ENCODE measurements at places on chromosomes 6 and 20. TPM values are rescaled to one million over a fixed set of nuclear protein-coding genes. Genes with fewer than 3 reads are reported as not detected.

The SYNGAP1 gene
- total RNA-seq: 3.4 TPM

The PPIL6 gene
- 0.27 TPM for total RNA-seq

DNA sequence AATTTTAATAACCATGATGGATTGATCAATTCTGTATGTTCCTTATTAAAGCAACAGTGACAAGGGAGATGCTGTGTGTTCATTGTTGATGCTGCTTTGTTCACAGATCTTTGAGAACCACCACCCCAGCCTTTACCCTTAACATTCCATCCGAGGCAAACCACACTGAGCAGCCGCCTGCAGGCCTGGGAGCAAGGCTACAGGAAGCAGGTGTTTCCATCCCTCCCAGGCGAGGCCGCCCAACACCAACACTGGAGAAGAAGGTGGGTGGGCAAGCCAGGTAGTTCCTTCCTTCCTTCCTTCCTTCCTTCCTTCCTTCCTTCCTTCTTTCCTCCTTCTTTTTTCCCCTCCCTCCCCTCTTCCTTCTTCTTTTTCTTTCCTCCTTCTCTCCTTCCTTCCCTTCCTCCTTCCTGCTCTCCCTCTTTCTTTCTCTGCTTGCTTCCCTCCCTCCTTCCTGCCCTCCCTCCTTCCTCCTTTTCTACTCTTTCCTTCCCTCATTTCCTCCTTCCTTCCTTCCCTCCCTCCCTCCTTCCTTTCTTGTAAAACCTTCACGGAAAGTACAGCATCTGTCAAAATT, 13.7 kb downstream of the TTLL2 start:
- no peak overlapping the region for H3K4me3 ChIP-seq
- H3K27me3 ChIP-seq: no peaks in the 10 kb centered on the region
- H3K36me3 ChIP-seq: no peaks in the 10 kb centered on the region

The KIF25 gene
- total RNA-seq: 0.15 TPM

DNA sequence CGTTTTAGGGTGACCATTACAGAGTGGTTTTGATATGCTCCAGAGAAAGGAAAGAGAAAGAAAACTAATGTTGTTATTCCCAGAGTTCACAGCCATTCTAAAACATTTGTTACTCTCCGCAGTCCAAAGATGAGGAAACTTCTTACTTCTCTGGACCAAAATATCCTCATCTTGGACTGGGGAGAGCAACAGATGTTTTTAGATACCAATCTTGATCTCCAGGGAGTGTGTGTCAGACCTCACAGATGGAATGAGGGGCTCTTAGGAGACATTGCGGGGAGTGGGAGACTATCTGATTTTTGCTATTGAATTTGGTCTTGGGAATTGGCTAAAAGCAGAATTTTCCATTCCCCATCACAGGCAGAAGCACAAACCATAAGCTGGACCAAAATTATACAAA, 110.8 kb downstream of the TNFAIP3 start:
- no peak for DNase-seq
- no peaks in the 10 kb centered on the region for H3K4me1 ChIP-seq
- no peaks in the 10 kb centered on the region for H3K36me3 ChIP-seq
- no peak overlapping the region for H3K4me3 ChIP-seq

DNA sequence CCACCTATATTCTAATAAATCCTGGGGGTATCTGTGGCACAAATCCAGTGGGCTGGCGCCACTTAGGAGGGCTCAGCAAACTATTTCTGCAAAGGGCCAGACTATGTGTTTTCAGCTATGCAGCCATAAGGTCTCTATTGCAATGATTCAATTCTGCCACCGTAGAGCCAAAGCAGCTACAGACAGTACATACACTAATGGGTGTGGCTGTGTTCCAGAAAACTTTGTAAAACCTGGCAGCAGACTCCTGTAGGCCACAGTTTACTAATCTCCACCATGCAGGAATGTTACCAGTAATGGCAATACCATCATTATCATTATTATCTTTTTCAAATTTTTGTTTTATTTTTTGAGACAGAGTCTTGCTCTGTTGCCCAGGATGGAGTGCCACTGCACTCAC, 65.7 kb downstream of the SULF2 start:
- H3K36me3 ChIP-seq: no peaks in the 10 kb centered on the region
- no peak overlapping the region for H3K27ac ChIP-seq
- H3K4me3 ChIP-seq: no peak overlapping the region
- peaks cover 8% of the 10 kb centered on the region for H3K4me1 ChIP-seq

The DNAJC5 gene
- total RNA-seq: 14.2 TPM

DNA sequence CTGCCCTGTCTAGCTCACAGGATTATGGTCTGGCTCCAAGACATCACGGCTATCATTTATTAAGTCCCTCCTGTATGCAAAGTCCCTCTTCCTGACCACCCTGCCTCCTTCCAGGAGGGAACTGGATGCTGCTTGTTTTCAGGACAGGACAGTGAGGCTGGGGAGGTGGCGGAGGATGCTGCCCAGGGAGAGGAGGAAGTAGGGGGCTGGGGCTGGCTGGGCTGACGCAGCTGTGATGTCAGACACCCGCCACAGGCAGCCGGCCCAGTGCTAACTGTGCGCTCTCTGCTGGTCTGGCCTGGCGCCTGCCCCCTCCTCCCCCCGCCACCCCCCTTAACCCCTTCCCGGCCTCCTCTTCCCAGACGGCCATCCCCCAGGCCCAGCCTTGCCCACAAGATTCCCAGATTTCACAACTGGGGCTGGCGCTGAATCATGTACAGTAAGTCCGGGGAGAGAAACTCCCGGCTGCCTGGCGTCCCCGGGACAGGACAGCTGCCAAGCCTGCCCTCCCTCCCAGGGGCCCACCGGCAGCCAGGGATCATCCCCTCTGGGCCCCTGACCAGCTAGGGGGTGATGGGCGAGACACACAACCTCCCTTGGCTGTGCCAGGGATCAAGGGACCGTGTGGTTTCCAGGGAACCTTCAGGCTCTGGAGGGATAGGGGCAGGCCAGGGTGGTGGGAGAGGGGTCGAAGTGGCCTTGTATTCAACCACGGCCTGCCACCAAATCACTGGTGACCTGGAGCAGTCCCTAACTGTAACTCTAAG, 118.1 kb downstream of the CEBPB start:
- H3K4me1 ChIP-seq: peaks cover 60% of the 10 kb centered on the region
- DNase-seq: peak; percentile 96
- no peak overlapping the region for H3K4me3 ChIP-seq
- peak overlapping the region; percentile 84 for H3K27ac ChIP-seq
- no peaks in the 10 kb centered on the region for H3K36me3 ChIP-seq

DNA sequence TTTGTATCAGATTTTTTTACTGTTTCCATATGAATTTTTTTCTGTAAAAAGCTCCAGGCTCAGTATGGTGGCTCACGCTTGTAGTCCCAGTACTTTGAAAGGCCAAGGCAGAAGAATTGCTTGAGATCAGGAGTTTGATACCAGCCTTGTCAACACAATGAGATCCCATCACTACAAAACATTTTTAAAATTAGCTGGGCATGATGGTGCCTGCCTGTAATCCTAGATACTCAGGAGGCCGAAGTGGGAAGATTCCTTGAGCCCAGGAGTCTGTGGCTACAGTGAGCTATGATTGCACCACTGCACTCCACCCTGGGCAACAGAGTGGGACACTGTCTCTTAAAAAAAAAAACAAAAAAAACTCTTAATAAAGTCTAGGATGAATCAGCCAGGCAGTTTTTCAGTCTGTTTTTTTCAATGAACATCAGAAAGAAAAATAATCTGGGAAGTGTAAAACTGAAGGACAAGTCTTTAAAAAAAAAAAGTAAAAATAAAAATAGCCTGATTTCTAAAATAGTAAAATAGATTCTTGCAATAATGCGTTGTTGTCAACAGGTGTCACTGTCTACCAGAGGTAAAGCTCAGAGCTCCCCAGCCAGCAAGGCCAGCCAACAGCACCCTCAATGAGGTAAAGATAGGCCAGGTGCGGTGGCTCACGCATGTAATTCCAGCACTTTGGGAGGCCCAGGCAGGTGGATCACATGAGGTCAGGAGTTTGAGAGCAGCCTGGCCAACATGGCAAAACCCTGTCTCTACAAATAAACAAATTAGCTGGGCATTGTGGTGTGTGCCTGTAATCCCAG, 9.3 kb upstream of the ATG5 start:
- no peak overlapping the region for H3K4me3 ChIP-seq
- no peaks in the 10 kb centered on the region for H3K36me3 ChIP-seq
- no peaks in the 10 kb centered on the region for H3K27me3 ChIP-seq
- DNase-seq: peak; percentile 59
- H3K4me1 ChIP-seq: no peaks in the 10 kb centered on the region
